ENCODE measurements at places on chromosomes 12 and 14.

DNA sequence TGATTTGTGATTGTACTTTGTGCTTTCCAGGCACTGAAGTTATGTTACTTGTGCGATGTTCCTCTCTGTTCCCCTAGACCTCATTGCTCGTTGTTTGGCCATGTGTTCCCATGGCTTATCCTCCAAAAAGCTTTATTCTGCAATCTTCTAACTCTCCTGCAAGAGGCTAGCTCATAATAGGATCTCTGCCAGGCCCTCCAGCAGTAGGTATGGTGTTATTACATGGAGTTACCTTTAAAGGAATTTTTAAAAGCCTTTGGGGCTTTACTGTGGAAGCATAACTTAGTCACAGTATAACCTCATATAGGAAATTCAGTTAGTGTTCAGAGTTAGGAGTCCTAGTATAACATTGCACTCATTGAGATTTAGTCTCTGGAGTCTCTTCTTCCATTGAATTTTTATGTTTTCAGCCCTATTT is 292.3 kb downstream of the RAD51B start:
- no peak for DNase-seq

- DNase-seq = no peak
Measured at GRCh38 chr12:93802293-93802692, 125.1 kb downstream of the CRADD start.

GRCh38 chr12:93243689-93244513 is 133.8 kb upstream of the NUDT4 start:
- DNase-seq = peak; percentile 48

GRCh38 chr12:57770734-57771133 is 1.2 kb downstream of the METTL1 start:
- DNase-seq = no peak

DNA sequence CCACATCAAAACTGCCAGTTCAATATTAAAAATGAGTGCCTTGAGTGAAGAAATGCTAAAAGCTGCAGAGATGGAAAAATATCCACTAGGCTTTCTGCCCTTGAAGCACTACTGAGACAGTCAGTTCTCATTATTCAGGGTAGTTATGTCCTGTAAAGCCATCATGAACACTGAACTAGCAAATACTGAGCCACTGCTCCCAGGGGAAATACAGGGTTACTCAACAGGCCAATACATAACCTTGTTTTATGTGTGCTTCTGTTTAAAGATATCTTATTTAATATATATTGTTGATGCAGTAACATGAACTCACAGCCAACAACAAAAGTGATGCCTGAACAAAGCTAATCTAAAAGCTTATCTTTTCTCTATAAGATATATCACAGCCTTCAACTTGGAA is 3.3 kb downstream of the RAD52 start:
- no peak for DNase-seq

GRCh38 chr12:131785763-131786330 is 42.3 kb upstream of the MMP17 start:
- no peak for DNase-seq

- no peak for DNase-seq
Measured at GRCh38 chr12:100564090-100564489, 9.4 kb upstream of the GAS2L3 start.

- DNase-seq = peak; percentile 54
Measured at GRCh38 chr12:119178544-119179334, at the start of gene HSPB8. TSS of gene HSPB8 (plus strand) at chr12:119178931. CDS start at chr12:119179313, 382 bp downstream.

DNA sequence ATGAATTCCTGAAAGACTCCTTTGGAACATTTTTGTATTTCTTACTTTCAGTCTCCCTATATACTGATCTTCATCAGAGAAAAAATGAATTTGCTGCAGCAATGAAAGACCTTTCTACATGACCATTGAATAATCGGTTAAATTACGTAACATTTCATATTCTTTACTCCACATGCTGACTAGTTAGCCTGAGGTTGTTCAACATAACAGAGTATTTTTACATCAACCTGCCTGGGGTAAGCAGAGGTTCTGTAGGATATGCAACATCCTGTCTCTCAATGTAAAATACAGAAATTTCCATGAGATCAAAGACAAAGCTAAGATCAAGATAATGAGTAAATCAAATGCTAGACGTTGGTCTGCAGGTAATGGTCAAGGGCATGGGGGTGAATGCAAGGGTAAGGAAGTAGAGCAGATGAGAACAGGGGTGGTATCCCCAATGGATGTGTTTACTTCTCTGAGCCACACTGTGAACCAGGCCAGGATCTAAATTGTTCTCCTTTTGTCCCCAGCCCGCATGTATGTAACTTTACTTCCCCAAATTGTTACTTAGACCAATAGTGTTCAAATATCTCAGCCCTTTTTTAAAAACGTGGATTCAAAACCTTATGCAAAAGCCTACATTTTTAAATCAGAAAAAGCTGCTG is 45.4 kb downstream of the DUSP6 start:
- DNase-seq = no peak

Data from HuH-7 (cell line).